DND-41 (cell line): ENCODE measurements at places on chromosomes 7 and 10.

GRCh38 chr10:20207653-20208052, 391.4 kb downstream of the PLXDC2 start:
- DNase-seq = no peak
- no peaks in the 10 kb centered on the region for H3K36me3 ChIP-seq
- H3K27ac ChIP-seq = no peak overlapping the region
- no peaks in the 10 kb centered on the region for H3K27me3 ChIP-seq
- H3K4me3 ChIP-seq = no peak overlapping the region

DNA sequence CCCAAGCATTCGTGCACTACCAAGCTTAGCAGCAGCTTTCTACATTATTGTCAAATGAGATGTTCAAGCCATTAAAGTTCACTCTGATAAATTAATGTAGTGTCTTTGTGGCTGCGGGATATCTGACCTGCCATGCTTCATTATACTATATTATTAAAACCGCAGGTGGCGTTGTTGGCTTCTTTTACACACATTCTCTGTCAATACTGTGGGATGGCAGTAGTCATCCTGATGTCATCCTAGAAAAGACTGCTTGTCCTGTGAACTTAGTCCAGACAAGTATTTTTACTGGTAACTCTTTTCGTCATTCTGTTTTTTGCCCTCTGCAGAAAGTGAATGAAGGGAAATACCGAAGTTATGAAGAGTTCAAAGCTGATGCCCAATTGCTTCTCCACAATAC, 103.9 kb downstream of the ZMYND11 start:
- DNase-seq = no peak
- H3K27ac ChIP-seq = no peak overlapping the region
- no peaks in the 10 kb centered on the region for H3K4me1 ChIP-seq

DNA sequence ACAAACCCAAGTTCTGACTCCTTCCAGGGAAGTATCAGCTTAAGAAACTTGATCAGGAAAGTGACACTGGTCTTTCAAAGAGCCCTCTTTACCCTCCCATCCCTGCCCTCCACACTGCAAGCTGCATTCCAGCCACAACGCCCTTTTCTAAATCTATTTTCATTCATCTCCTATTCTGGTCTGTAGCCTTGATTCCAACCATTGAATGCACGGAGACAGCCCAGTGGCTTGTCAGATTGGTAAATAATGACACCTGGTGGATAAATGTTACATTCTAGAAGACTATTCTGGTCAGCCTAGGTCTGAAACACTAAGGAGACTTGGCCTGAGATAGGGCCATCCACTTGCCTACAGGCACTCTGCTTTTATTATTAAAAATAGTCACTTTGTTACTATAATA, 20.9 kb downstream of the MORN4 start:
- no peak overlapping the region for H3K4me3 ChIP-seq
- no peaks in the 10 kb centered on the region for H3K36me3 ChIP-seq
- no peak overlapping the region for H3K27ac ChIP-seq
- H3K27me3 ChIP-seq = peaks cover 6% of the 10 kb centered on the region

GRCh38 chr10:22345301-22346095, at the start of gene SPAG6:
Gene SPAG6, plus strand, starts transcription at chr10:22345496. Its CDS starts 116 bp downstream, at chr10:22345612.
- H3K27ac ChIP-seq = no peak within 1 kb of the TSS
- H3K27me3 ChIP-seq = peaks cover 46% of the 10 kb centered on the region
- DNase-seq = no peak

GRCh38 chr7:85115006-85115405, 71.8 kb downstream of the SEMA3D start:
- H3K4me3 ChIP-seq = no peak overlapping the region
- no peaks in the 10 kb centered on the region for H3K27me3 ChIP-seq
- no peak overlapping the region for H3K27ac ChIP-seq
- H3K4me1 ChIP-seq = no peaks in the 10 kb centered on the region
- no peak for DNase-seq
- no peaks in the 10 kb centered on the region for H3K36me3 ChIP-seq

DNA sequence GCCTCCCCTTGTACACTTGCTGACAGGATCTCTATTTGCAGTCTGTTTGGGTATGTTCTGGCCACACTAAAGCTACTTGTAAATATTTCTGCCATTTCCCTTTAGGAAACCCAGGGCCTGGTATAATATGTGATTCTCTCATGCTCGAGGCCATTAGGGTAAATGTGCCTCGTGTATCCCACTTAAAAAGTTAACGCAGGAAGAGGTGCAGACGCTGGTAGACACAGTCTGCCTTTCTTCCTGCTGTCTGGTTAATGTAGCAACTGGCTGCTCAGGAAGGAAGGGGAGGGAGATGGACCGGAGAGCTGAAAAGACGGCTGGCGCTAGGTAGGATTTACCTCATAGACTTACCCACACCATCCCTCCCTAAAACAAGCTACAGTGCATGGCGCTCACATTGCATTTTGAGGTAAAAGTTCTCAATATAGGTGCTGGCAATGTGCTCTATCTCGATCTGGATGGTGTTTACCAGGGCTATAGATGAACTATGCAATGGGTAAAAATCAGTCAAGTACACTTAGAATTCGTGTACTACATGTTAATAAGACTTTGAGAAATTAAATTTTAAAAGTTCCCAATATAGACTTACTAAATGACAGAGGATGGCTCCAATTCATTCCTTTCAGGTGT, 125.9 kb downstream of the JAZF1 start:
- no peaks in the 10 kb centered on the region for H3K27me3 ChIP-seq
- H3K4me1 ChIP-seq = no peaks in the 10 kb centered on the region
- H3K27ac ChIP-seq = no peak overlapping the region
- no peak for DNase-seq
- no peak overlapping the region for H3K4me3 ChIP-seq
- no peaks in the 10 kb centered on the region for H3K36me3 ChIP-seq

DNA sequence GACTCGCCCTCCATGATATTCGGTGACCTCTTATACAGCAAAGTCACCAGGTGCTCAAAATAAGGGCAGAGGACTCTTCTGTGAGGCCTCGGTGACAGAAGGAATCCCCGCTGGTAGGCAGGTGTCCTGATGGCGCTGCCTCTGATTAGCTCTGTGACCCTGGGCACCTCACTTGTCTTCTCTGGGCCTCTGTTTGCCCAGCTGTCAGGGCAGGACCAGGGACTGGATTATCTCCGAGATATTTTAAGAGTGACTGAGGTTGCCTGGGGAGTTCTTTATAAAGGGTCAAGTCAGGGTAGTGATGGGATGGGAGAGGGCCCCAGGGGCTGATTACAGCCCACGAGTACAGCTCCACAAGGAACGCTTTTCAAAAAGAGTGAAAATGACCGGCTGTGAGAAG, 70.9 kb upstream of the SAMD8 start:
- H3K4me1 ChIP-seq = no peaks in the 10 kb centered on the region
- no peak for DNase-seq
- no peak overlapping the region for H3K4me3 ChIP-seq
- H3K36me3 ChIP-seq = no peaks in the 10 kb centered on the region

- no peaks in the 10 kb centered on the region for H3K36me3 ChIP-seq
- H3K4me3 ChIP-seq = no peak overlapping the region
- no peaks in the 10 kb centered on the region for H3K4me1 ChIP-seq
Observed at GRCh38 chr10:34294137-34294536, 521.0 kb downstream of the PARD3 start.

GRCh38 chr10:74263996-74264395, 113.0 kb downstream of the ADK start:
- H3K4me3 ChIP-seq = no peak overlapping the region
- no peaks in the 10 kb centered on the region for H3K27me3 ChIP-seq
- no peaks in the 10 kb centered on the region for H3K36me3 ChIP-seq
- no peak for DNase-seq

- H3K27ac ChIP-seq = no peak overlapping the region
- H3K36me3 ChIP-seq = no peaks in the 10 kb centered on the region
- no peak overlapping the region for H3K4me3 ChIP-seq
Observed at GRCh38 chr7:3065724-3066143, 22.1 kb upstream of the CARD11 start.

- no peaks in the 10 kb centered on the region for H3K36me3 ChIP-seq
- no peak overlapping the region for H3K27ac ChIP-seq
- no peaks in the 10 kb centered on the region for H3K4me1 ChIP-seq
- H3K27me3 ChIP-seq = no peaks in the 10 kb centered on the region
- DNase-seq = no peak
Observed at GRCh38 chr10:88408096-88408495, 175.0 kb downstream of the RNLS start.

DNA sequence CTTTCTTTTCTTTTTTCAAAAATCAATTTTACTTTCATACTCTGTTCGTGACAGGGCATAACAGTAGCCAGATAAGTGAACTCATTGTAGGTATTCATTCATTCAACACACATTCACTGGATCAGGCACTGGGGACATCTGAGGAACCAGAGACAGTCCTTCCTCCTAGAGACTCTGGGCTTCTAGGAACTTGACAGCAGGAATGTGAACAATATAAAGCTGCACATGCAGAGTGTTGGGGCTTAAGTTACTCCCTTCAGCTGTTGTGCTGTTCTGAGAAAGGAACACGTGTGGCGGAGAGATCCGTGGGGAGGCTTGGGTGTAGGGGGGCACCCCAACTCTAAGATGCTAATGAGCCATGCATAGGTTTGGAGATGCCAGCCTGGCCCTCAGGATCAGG, 120.4 kb downstream of the PKD1L1 start:
- no peak for DNase-seq
- no peaks in the 10 kb centered on the region for H3K4me1 ChIP-seq
- H3K4me3 ChIP-seq = no peak overlapping the region
- no peaks in the 10 kb centered on the region for H3K36me3 ChIP-seq

- DNase-seq = no peak
- H3K27me3 ChIP-seq = peaks cover 18% of the 10 kb centered on the region
- no peaks in the 10 kb centered on the region for H3K4me1 ChIP-seq
- H3K4me3 ChIP-seq = no peak overlapping the region
Observed at GRCh38 chr7:25303281-25304181, 75.2 kb upstream of the NPVF start.

- H3K36me3 ChIP-seq = no peaks in the 10 kb centered on the region
- peak; percentile 52 for DNase-seq
- no peaks in the 10 kb centered on the region for H3K27me3 ChIP-seq
- H3K4me3 ChIP-seq = no peak overlapping the region
- H3K4me1 ChIP-seq = no peaks in the 10 kb centered on the region
- no peak overlapping the region for H3K27ac ChIP-seq
Observed at GRCh38 chr10:23314835-23315239, 29.8 kb downstream of the C10orf67 start.

GRCh38 chr10:117926491-117926890, 120.2 kb downstream of the RAB11FIP2 start:
- DNase-seq = no peak
- H3K4me1 ChIP-seq = no peaks in the 10 kb centered on the region
- H3K36me3 ChIP-seq = no peaks in the 10 kb centered on the region
- H3K27ac ChIP-seq = no peak overlapping the region
- H3K27me3 ChIP-seq = no peaks in the 10 kb centered on the region

DNA sequence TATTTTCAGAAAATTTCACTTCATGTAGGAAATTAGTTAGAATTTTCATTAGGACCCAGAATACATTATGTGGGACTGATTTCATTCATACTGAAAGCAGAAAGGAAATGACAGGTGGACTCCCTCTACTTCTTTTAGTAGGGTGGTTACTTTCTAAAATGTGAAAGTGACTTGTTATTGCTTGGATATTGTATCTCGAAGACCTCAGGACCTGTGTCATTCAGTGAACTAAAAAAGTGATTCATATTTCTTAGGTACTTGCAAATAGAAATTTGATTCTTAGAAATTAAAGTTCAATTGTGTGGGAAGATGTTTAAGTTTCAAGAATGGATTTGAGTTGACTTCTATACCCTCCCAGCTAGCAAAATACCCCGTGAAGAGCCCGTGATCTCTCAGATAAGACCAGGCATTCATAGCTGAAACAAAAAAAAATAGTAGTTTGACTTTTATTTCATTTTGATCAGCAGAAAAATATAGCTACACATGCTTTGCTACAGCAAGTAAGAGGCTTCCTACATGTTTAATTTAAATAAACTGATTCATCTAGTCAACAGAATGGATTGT, 1037.1 kb downstream of the GATA3 start:
- H3K27ac ChIP-seq = no peak overlapping the region
- no peak overlapping the region for H3K4me3 ChIP-seq
- H3K27me3 ChIP-seq = no peaks in the 10 kb centered on the region
- H3K4me1 ChIP-seq = no peaks in the 10 kb centered on the region
- no peak for DNase-seq
